ENCODE measurements at places on chromosomes 3 and 15.

- DNase-seq = no peak
Measured at GRCh38 chr3:151216641-151217607, 13.9 kb upstream of the GPR171 start.

DNA sequence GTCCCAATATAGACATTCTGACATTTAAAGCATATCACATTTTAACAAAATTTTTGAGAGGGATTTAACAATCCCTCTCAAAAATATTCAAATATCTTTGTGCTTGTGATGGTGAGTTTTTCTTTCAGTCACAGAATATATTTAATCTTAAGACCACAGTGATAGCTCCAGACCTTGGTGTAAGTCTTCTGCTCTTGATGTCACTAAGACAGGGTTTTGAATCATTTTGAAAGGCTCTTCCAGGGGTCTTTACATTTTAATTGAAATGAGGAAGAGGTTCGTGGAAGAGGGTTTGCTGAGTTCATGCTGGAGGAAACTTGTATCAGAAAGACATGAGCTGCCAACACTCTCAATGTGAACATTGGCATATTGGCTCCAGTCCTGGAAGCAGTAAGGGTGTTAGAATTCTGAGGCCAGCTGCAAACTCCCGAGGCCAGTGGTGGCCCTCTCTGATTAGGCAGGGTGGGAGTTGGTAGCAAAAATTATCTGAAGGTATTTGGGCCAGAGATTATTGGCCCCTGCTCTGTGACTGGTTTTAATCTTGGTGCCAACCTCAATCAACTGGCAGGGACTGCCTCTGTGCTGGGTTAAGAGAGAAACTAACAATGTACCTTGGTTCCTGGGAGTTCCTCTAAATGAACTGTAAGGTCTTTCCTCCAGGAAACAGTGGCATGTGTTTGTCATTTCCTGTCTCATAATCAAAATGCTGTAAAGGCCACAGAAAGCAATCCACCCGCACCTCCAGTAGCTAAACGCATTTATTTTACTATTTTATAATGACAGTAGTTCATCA is 5.3 kb downstream of the POU1F1 start:
- peak; percentile 63 for DNase-seq

DNA sequence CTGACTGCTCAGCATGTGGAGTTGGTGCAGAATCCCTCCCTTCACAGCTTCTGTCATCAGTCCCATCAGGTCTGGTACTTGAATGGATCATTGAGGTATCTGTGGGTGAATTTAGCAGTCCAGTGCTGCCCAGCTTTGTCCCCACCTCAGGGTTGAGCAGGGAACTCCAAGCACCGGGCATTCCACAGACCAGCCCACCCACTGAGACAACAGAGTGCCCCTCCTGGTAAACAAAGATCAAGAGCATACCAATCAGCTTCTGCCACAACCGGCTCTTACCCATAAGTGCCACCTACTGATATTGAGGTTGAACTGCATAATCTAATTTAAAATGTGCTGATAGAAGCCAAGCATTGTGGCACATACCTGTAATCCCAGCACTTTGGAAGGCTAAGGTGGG is 57.1 kb upstream of the FXR1 start:
- DNase-seq = peak; percentile 35

DNA sequence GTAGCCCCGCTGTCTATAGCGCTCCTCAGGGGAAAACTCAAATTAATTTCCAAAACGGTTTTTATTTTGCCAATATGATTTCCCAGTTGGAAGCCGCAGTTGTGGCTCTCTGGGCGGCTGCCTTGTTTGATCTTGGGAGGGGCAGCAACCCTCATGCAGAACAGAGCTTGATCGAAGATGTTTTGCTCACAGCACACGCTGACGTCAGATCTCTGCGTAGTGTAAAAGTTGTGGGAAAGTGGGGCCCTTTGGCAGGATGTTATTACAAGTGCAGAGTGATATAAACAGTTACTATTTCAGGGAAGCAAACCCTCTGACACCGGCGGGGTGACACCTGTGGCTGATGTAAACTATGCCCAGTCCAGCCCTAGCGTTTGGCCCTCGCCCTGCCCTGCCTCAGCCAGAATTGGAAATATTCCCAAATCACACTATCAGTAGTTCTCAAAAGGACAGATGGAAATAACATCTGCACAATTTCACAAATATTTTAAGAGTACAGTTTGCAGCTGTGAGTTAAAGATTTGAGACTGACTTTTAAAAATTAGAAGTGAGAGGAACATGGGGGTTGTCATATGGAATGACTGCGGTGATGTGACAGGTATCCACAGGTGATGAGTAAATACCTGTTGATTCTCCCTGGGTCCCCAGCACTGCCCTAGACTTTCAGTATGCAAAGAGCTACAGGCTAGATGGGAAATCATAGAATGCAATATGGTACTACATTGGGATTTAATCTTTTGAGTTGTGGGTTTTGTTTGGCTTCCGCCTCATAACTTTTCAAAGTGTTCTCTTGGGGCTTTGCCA is 1.7 kb downstream of the SYNM start:
- peak; percentile 91 for DNase-seq
